Sigmoid colon (tissue), 7 donors: ENCODE measurements at places on chromosomes 2 and 18. TPM values are rescaled to one million over a fixed set of nuclear protein-coding genes. Genes with fewer than 3 reads are reported as not detected.

- H3K36me3 ChIP-seq: no peaks in the 10 kb centered on the region
- H3K4me3 ChIP-seq: no peak overlapping the region
- H3K4me1 ChIP-seq: peaks cover 22% of the 10 kb centered on the region
Measured at GRCh38 chr2:97936199-97936598, 59.5 kb downstream of the TMEM131 start.

DNA sequence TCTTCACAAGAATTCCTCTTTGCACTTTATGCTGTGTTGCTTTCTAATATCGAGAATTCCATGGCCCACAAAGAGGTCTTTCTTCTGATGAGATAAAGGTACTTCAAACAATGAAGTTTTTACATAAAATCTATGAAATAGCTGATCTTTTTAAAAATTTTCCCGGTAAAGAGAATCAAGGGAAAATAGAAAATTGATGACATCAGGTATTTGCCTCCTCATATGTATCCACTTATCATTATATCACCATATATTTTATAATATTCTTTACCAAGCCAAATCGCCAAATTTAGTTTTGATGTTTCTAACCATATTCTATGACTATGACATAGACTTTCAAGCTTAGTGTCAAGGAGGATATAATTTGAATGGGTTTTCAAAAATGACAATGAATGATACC is 139.8 kb downstream of the CHST9 start:
- H3K4me3 ChIP-seq: no peak overlapping the region
- H3K27ac ChIP-seq: no peak overlapping the region
- H3K4me1 ChIP-seq: no peaks in the 10 kb centered on the region
- H3K36me3 ChIP-seq: no peaks in the 10 kb centered on the region
- H3K27me3 ChIP-seq: no peaks in the 10 kb centered on the region
- no peak for DNase-seq

NPAS2 gene
- 14.2 TPM for total RNA-seq

DNA sequence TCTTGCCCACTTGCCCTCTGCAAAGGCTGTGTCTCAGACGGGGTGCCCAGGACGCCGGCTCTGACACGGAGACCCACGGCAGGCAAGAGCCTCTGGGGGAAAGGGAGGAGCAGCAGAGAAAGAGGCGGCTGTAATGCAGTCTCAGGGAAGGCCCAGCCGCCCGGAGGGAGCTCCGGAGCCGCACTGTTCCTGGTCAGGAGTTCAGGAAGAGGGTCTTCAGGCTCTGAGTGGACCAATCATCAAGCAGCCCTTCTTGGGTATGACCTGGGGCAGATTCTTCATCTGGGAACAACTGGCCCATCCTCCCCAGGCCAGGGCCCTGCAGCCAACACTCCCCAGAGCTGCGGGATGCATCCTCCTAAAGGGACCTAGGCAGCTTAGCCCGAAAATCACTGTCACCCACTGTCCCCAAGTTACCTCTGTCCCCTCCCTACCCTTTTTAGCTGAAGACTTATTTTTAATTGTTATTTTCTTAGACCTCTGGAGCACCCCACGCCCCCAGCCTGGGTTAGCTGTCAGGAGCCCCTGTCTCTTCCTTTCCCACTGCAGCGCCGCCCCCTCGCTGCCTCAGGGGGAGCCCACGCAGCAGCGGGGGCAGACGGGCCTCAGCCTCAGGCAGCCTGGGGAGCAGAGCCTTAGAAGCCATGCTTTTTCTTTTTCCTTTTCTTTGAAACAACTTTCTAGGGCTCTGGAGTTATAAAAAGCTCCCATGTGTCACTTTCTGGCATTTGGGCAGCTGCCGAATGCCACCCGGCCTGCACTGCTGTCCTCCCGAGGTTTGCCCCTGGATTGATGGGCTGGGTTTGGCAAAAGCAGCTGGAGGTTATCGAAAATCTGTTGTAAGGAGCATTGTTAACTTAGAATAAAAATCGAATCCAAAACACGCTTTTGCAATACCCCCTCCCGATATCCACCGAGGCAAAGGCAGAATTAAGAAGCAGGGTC is 644 bp upstream of the NEU2 start:
- H3K27ac ChIP-seq: no peak overlapping the region
- no peak overlapping the region for H3K4me3 ChIP-seq
- no peaks in the 10 kb centered on the region for H3K36me3 ChIP-seq
- DNase-seq: peak; percentile 27

DNA sequence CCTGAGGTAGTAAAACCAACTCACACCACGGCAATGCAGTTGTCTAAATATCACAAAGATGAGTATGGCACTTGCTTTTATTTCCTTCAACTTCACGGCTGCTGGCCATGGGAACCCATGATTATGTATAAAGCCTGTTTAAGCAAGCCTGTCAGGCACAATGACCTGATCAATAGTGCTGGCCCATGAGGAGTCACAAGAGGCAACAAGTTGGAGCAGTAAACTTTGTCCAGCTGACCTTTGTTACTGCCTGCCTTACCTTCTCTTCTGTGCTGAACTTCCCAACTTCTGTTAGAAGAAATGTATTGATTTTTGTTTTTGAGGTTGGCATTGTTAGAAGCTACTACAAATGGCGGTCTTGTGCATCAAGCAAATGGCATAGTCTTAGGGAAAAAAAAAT is 151.9 kb downstream of the RAB3GAP1 start:
- no peak overlapping the region for H3K4me3 ChIP-seq
- no peaks in the 10 kb centered on the region for H3K4me1 ChIP-seq

- DNase-seq: peak; percentile 90
- H3K36me3 ChIP-seq: no peaks in the 10 kb centered on the region
- H3K4me1 ChIP-seq: peaks cover 79% of the 10 kb centered on the region
- no peaks in the 10 kb centered on the region for H3K27me3 ChIP-seq
- no peak overlapping the region for H3K4me3 ChIP-seq
Measured at GRCh38 chr18:48545757-48546321, 7.0 kb downstream of the CTIF start.

GRCh38 chr2:229714080-229714735 is at the start of gene DNER:
TSS of gene DNER (minus strand) at chr2:229714555. CDS start at chr2:229714423, 132 bp downstream.
- H3K4me3 ChIP-seq: peak within 1 kb of the TSS; percentile 50
- H3K27ac ChIP-seq: no peak within 1 kb of the TSS
- peaks cover 21% of the 10 kb centered on the region for H3K27me3 ChIP-seq
- DNase-seq: no peak
- H3K4me1 ChIP-seq: no peaks in the 10 kb centered on the region

SULT1C3 gene
- not detected for total RNA-seq

GRCh38 chr2:21042958-21043743 is 722 bp downstream of the APOB start:
- no peaks in the 10 kb centered on the region for H3K36me3 ChIP-seq
- peak; percentile 77 for DNase-seq
- no peaks in the 10 kb centered on the region for H3K27me3 ChIP-seq
- peaks cover 25% of the 10 kb centered on the region for H3K4me1 ChIP-seq

GRCh38 chr2:224871813-224872212 is 155.6 kb upstream of the CCDC195 start:
- H3K4me1 ChIP-seq: no peaks in the 10 kb centered on the region
- H3K27ac ChIP-seq: no peak overlapping the region
- no peaks in the 10 kb centered on the region for H3K36me3 ChIP-seq
- H3K4me3 ChIP-seq: no peak overlapping the region
- no peaks in the 10 kb centered on the region for H3K27me3 ChIP-seq
- no peak for DNase-seq

DNA sequence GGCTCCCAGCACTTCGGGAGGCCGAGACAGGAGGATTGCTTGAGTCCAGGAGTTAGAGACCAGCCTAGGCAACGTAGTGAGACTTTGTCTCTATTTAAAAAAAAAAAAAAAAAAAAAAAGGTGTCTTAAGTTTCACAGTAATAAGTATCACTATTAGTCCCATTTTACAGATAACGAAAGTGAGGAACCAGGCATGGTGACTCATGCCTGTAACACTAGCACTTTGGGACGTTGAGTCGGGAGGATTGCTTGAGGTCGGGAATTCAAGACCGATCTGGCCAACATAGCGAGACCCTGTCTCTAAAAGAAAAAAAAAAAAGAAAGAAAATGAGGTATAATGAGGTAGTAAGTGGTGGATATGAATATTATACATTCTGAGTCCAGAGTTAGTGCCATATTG is 2.5 kb downstream of the KCNJ13 start:
- no peak overlapping the region for H3K4me3 ChIP-seq
- peaks cover 23% of the 10 kb centered on the region for H3K36me3 ChIP-seq
- no peak for DNase-seq
- H3K27ac ChIP-seq: no peak overlapping the region

- H3K27ac ChIP-seq: no peak overlapping the region
- H3K27me3 ChIP-seq: no peaks in the 10 kb centered on the region
- H3K4me3 ChIP-seq: no peak overlapping the region
- no peaks in the 10 kb centered on the region for H3K4me1 ChIP-seq
- H3K36me3 ChIP-seq: peaks cover 6% of the 10 kb centered on the region
- no peak for DNase-seq
Measured at GRCh38 chr18:42047721-42048120, 92.7 kb downstream of the PIK3C3 start.

DNA sequence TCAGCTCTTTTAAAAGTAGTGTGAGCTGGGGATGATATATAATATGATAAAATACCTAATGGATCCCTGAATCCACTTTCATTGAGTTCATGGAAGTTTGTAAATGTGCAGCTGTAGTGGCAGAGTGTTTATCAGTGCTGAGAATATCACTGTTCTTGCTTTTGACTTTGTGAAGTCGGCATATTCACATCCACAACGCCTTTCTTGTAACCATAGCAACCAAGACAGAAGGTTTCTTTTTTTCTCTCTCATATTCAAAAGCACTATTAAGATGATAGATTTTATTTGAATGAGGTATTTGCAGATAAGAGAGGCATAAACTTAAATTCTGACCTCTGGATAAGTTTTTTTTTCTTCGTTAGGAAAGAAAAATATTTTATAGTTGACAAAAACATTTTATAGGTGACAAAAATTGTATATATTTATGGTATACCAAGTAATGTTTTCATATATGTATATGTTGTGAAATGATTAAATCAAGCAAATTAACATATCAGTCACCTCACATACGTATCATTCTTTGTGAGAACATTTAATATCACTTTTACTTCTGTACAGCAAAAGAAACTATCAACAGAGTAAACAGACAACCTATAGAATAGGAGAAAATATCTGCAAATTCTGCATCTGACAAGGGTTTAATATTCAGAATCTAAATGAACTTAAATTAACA is 130.0 kb downstream of the PLCL1 start:
- no peaks in the 10 kb centered on the region for H3K36me3 ChIP-seq
- DNase-seq: no peak
- no peaks in the 10 kb centered on the region for H3K27me3 ChIP-seq
- H3K27ac ChIP-seq: no peak overlapping the region
- H3K4me3 ChIP-seq: no peak overlapping the region
- no peaks in the 10 kb centered on the region for H3K4me1 ChIP-seq

- no peak for DNase-seq
- H3K4me1 ChIP-seq: peaks cover 10% of the 10 kb centered on the region
- no peak overlapping the region for H3K27ac ChIP-seq
- no peaks in the 10 kb centered on the region for H3K27me3 ChIP-seq
Measured at GRCh38 chr2:177905640-177906039, 166.9 kb downstream of the PDE11A start.

IL18R1 gene
- total RNA-seq: 1.1 TPM

- no peaks in the 10 kb centered on the region for H3K4me1 ChIP-seq
- DNase-seq: no peak
- peaks cover 5% of the 10 kb centered on the region for H3K36me3 ChIP-seq
- H3K4me3 ChIP-seq: peak overlapping the region; percentile 80
- peak overlapping the region; percentile 97 for H3K27ac ChIP-seq
Measured at GRCh38 chr2:58047373-58047935, 848 bp downstream of the VRK2 start.

GRCh38 chr2:198385856-198386255 is 581.5 kb downstream of the PLCL1 start:
- H3K27ac ChIP-seq: no peak overlapping the region
- no peaks in the 10 kb centered on the region for H3K4me1 ChIP-seq
- no peaks in the 10 kb centered on the region for H3K27me3 ChIP-seq
- H3K4me3 ChIP-seq: no peak overlapping the region
- no peaks in the 10 kb centered on the region for H3K36me3 ChIP-seq
- DNase-seq: no peak

- H3K27ac ChIP-seq: no peak overlapping the region
- H3K36me3 ChIP-seq: peaks cover 8% of the 10 kb centered on the region
- no peaks in the 10 kb centered on the region for H3K27me3 ChIP-seq
Measured at GRCh38 chr18:63342206-63342605, 22.6 kb upstream of the BCL2 start.

DNA sequence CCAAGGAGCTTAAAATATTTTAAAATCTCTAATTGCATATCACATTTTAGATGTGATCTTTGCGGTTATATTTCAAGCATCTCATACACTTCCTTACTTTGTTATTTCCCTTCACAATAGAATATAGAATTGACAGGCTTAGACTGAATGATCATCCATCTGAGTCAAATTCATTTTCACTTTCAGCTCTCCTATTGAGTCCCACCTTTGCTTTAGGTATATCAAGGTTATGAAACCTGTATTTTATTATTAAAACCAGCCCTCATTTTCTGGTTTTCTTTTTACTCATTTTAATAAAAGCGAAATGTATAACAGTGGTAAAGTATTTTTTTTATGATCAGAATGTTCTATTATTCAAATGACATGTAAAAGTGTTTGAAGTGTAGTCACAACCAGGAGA is 162.9 kb upstream of the KYNU start:
- no peak overlapping the region for H3K27ac ChIP-seq
- DNase-seq: no peak
- no peaks in the 10 kb centered on the region for H3K27me3 ChIP-seq
- no peaks in the 10 kb centered on the region for H3K4me1 ChIP-seq
- no peaks in the 10 kb centered on the region for H3K36me3 ChIP-seq

PSMA8 gene
- not detected for total RNA-seq

DNA sequence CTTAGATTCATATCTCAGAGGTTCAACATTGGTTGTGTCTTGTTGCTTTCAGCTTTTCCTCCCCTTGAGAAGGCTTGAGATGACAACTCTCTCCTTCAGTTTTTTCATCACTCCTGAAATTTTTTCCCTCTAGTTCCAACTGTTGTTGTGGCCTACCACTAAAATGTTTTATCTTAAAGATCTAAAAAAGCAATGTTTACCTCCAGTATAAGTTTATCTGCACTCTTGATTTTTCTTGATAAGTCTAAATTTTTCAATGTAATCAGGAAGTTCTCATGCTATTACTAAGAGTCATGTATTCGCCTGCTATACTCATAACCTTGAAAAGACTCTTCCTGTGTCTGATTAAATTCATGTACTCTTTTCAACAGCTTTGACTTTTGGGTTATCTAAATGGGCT is 366.3 kb upstream of the TFPI start:
- H3K36me3 ChIP-seq: no peaks in the 10 kb centered on the region
- no peak overlapping the region for H3K27ac ChIP-seq
- no peaks in the 10 kb centered on the region for H3K4me1 ChIP-seq
- no peaks in the 10 kb centered on the region for H3K27me3 ChIP-seq
- no peak for DNase-seq

DNA sequence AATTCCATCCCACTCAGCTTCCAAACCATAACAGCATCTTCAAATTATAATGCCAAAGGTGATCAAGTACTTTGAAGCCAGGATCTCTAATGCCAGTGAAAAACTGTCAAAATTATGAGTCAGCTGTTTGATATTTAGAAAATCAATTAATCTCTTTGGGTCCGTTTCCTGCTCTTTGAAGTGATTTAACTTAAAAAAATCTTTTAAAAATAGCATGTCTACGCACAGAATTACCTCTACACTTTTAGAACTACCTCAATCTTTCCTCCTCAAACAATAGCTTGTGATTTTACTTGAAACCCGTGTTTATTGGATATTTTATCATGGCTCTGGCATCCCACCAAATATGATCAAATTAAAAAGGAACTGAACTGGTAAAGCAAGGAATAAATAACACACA is 31.3 kb upstream of the TANK start:
- no peak for DNase-seq
- no peak overlapping the region for H3K4me3 ChIP-seq
- no peaks in the 10 kb centered on the region for H3K36me3 ChIP-seq
- H3K4me1 ChIP-seq: no peaks in the 10 kb centered on the region
- H3K27me3 ChIP-seq: no peaks in the 10 kb centered on the region

GRCh38 chr2:27021253-27022049 is 11.3 kb upstream of the TMEM214 start:
- H3K4me3 ChIP-seq: no peak overlapping the region
- H3K36me3 ChIP-seq: peaks cover 6% of the 10 kb centered on the region
- DNase-seq: no peak
